Muscle of leg (tissue), 16 donors: ENCODE measurements at places on chromosomes 4 and X. TPM values are rescaled to one million over a fixed set of nuclear protein-coding genes. Genes with fewer than 3 reads are reported as not detected.

DNA sequence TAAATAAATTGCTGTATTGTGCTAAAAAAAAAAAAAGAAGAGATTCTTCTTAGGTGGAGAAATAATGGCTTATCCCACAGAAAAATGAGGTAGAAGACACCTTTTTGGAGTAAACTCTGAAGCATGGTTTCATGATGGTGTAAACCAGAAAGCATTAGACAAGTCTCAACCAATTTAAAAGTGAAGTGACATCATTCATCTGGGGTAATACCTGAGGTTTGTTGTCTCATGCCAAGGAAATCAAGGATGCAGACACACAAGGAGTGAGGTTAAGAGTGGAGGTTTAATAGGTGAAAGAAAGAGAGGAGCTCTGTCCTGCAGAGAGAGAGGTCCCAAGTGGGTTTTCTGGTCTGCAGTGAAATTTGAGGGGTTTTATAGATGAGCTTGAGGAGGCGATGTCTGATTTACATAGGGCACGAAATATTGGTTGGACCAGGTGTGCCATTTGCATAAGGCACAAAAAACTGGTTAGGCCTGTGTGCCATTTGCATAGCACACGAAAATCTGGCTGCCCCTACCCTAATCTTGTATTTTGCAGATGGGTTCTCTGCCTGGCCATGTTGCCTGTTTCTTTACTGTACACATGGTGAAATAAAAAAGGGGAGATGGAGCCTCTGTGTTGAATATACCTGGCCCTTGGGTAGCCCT, 25.0 kb upstream of the CWH43 start:
- DNase-seq: no peak

DNA sequence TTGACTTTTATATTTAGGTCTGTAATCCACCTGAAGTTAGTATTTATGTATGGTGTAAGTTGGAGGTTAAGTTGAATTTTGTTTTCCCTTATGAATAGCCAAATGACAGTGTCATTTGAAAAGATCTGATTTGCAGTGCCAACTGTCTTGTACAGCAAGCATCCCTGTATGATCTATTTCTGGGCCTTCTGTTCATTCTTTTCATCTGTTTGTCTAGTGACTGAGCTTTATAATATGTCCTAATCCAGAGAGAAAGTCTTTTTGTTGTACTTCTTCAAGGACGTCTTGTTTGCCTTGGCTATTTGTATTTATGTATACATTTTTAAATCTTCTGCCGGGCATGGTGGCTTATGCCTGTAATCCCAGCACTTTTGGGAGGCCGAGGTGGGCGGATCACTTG, 39.6 kb downstream of the CDKL5 start:
- DNase-seq: no peak

GRCh38 chr4:94852616-94853015, 94.9 kb downstream of the BMPR1B start:
- peak; percentile 94 for DNase-seq

- DNase-seq: no peak
Observed at GRCh38 chrX:27998666-27999065, 17.4 kb upstream of the DCAF8L1 start.

GRCh38 chrX:11546917-11547316, 118.8 kb downstream of the ARHGAP6 start:
- no peak for DNase-seq

Gene AFF2
- 6.1 TPM for total RNA-seq

Gene PRSS12
- 7.1 TPM for total RNA-seq

Gene HSPA4L
- total RNA-seq: 2.5 TPM

- peak; percentile 41 for DNase-seq
Observed at GRCh38 chr4:56118845-56119244, 170.1 kb downstream of the CEP135 start.

DNA sequence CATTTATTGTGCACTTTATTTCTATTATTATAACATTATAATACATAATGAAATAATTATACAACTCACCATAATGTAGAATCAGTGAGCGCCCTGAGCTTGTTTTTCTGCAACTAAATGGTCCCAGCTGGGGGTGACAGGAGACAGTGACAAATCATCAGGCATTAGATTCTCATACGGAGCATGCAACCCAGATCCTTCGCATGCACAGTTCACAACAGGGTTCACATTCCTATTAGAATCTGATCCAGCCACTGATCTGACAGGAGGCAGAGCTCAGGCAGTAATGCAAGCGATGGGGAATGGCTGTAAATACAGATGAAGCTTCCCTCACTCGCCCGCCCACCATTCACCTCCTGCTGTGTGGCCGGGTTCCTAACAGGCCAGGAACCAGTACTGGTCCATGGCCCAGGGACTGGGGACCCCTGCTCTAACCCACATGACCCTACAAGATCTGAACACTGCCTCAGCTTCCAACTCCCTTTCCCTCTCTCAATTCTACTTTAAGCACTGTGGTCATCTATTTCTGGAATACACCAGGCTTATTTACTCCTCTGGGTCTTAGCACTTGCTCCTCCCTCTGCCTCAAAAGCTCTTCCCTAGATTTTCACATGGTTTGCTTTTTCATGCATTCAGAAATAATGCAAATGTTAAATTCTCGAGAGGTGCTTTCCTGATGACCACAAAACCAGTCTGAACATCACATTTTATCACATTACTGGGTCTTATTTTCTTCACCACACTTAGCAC, 166.8 kb upstream of the HCCS start:
- peak; percentile 69 for DNase-seq

GRCh38 chrX:50978920-50979682, 68.6 kb downstream of the BMP15 start:
- peak; percentile 49 for DNase-seq

Gene NAA11
- total RNA-seq: 0.13 TPM

Gene F8A2
- not detected for total RNA-seq

DNA sequence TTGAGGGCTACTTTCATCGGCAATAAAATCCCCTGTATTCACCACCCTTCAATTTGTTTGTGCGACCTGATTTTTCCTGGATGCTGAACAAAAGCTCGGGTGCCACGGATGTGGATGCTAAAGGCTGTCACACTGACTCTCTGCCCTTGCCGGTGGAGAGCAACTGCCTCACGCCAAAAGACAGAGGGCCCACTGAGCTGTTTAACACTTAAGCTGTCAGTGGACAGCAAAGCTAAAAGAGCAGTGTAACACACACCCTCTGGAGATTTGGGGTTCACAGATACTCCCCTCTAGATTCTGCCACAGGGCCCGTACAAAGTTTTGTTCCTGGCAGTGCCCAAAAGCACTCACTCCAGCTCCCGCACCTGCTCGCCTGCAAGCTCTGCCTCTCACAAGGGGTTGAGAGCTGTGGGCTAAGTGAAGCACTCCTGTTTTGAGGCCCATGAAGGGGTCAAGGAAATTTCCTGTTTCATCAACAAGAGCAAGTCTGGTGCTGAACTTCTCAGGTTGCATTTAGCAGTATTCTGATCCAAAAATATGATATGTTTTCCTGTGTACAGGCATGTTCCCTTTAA, 1571.9 kb downstream of the ADGRL3 start:
- no peak for DNase-seq

GRCh38 chrX:134712272-134712671, 54.0 kb upstream of the PLAC1 start:
- DNase-seq: no peak

Gene CCDC110
- total RNA-seq: 1.4 TPM

Gene RTL5
- 3.6 TPM for total RNA-seq

DNA sequence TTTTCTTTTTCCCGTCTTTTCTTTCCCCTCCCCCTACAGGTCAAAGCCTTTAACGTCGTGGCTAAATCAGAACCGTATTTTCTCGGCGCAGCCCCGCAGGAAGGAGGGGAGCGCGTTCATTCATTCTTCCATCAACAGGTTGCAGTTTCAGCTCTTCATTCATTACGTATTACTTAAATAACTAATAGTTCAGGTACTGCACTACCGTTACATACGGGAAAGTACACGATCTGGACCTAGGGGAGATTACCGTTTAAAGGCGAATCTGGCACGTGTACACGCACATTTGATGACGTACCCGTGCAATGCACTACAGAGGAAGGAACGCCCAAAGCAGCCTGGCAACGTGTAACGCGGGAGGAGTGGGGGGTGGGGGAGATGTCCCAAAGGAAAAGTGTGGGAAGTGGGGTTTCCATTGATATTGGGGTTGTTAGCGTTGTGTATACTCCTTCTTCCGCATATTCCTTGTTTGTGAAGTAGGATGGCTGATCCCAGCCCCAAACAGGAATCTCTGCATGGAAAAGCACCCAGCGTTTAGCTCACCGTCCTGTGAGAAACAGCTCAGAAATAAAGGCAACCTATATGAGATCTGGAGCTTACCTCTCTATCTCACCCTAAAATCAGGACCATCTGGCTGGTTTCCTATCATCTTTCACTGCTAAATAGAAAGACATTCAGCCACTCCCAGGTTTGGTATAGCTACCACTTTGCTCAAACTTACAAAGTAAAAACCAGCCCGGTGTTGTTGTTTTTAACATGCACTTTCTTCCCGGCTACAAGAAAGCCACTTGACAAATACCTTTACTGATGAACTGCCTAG, 585 bp upstream of the SEC24D start:
- peak; percentile 77 for DNase-seq

DNA sequence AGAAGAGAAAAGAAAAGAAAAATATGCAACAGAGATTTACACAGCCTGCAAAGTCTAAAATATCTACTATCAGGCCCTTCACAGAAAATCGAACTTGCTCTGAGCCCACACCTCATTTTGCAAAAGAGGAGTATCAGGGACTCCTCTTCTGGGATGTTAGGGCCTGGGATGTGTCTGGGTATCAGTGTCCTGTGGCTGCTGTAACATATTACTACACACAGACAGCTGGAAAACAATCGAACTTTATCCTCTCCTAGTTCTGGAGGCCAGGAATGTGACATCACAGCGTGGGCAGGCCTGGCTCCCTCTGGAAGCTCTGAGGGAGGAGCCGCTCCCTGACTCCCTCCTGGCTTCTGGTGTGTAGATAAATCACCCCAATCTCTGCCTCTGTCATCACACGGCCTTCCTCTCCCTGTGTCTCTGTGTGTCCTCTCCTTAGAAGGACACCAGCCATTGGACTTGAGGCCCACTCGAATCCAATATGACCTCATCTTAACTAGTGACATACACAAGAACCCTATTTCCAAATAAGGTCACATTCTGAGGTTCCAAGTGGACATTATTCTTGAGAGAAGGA, 52.9 kb downstream of the PPP2R2C start:
- DNase-seq: no peak

- no peak for DNase-seq
Observed at GRCh38 chrX:73799888-73800287, 236.9 kb downstream of the CHIC1 start.

GRCh38 chr4:35725131-35725530, 519.2 kb downstream of the ARAP2 start:
- no peak for DNase-seq

DNA sequence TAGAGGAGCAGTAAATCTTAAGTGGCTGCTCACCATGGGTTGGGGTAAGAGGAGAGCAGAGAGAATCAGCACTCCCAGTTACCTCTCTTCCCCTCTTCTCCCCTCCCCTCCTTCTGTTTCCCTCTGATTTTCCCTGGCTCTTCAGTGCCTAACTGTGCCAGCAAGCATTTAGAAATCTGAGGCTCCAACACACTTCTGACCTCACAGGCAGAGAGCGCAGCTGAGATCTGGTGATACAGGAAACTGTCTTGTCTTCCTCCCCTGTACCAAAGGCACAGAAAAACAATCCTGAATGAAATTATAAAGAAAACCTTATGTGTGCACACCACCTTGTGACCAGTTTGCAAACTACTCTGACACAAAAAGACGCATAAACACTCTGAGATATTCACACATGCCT, 82.4 kb upstream of the SMIM10 start:
- peak; percentile 32 for DNase-seq

GRCh38 chrX:79138658-79139241, 5.7 kb upstream of the GPR174 start:
- DNase-seq: no peak

DNA sequence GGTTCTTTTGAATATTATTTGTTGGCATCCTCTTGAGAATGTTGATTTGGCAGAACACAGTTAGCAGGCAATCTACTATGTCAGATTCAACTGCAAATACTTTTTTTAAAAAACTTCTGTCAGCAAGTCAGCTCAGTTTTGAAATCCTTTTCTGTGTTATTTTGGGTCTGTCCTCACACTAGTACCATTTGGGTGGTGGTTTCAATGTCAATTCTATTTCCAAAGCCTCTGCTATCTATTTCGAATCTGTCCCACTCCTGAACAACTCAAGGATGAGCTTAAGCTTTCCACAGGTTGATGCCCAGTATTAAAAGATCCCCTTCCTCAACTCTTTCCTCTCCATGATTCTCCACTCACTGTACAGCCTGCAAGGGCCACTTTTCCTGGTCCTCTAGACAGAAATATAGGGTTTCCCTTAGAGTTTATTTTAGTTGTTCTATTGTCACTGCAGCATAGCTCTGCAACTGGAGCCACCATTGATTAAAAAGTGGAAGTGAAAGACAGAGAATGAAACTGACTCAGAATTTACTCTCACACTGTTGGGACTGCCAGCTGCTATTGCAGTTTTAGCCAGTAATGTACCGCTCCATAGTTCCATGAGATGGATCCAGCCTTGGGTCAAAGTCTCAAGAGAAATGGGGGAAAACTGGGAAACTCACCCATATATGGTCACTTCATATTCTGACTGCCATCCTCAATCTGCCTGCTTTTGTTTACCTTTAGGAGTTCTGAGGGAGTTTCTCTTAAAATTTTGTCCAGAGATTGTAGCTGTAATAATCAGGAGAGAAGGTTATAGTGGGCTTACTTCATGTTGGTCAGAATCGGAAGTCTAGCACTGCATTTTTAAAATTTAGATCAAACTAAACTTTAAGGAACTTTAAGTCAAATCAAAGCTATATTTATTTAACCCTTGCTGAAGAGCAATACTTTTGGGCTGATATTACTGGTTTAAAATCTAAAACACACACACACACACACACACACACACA, 14.6 kb downstream of the HDX start:
- peak; percentile 11 for DNase-seq

Gene GUCY1A1
- 16.4 TPM for total RNA-seq

DNA sequence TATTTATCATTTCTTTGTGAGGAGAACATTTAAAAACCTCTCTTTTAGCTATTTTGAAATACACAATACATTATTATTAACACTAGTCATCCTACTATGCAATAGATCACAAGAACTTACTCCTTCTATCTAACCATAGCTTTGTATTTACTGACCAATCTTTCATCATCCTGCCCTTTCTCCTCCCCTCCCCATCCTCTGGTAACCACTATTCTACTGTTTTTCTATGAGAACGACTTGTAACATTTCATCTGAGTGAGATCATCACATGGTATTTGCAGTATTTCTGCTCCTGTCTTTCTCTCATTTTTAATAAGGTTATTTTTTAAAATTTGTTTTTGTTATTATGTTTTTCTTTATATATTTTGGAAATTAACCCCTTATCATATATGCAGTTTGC, 331.8 kb downstream of the TEX13C start:
- DNase-seq: no peak

- DNase-seq: no peak
Observed at GRCh38 chrX:124725502-124725901, 379.1 kb downstream of the SH2D1A start.

Gene NR3C2
- total RNA-seq: 10.6 TPM

Gene UGT2A1
- total RNA-seq: 0.31 TPM

DNA sequence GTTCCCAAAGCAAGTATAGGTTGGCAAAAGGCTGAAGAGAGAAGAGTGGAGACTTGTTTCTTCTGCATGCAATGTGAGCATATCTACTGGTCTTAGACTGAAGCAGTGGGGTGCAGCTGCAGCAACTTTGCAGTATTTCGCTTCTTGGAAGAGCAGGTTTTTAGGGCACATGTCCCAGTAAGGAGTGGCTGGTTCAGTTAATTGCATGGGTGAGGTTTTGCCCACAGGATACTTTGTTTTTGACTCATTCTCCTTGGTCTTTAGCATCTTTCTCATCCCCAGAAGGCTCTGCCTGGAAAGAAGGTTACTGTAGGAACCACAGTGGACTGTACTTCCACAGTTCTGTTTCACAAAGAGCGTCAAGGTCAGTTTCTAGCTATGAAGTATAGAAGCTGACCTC, 68.0 kb upstream of the NR3C2 start:
- no peak for DNase-seq
